ENCODE measurements at places on chromosomes 4 and X.
A peak's percentile ranks its signal among the peaks of the same experiment; 100 is the strongest.

- no peak for DNase-seq
These were observed 5.6 kb upstream of the KLHL2 start for GRCh38 chr4:165201806-165202205.

DNA sequence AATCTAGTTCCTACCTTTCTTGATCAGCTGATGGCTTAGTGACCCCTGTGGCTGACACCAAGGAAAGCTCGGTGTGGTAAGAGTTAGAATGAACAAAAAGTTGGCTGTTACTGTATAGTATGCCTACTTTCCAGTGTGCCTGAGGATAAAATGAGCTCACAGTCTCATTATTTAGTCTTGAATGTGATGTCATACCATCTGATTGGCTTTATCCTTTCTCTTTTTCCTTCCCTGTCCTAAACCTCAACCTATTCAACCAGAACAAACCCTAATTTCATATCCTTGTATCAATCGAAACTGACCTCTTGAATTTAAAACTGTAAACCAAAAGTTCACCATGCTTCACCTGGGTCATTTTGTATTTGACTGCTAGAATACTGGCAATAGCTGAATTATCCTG, 156.4 kb downstream of the PPARGC1A start:
- DNase-seq, result no peak

DNA sequence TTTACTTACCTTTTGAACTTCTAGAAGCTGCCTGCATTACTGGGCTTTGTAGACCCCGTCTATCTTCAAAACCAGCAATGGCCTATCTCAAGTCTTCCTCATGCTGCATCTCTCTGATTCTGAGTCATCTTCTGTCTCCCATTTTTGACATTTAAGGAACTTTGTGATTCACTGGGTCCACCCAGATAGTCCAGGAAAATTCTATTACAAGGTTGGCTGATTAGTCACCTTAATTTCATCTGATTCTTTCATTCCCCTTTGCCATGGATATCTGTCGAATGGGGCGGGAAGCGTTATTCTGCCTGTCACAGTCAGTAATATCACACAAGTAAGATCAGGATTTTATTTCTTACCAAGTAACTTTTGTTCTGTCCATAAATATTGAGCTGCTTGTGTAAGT, 618.0 kb downstream of the CCSER1 start:
- peak; percentile 8 for DNase-seq

- DNase-seq, result no peak
These were observed 2.1 kb downstream of the KDM6A start for GRCh38 chrX:44875185-44875489.

DNA sequence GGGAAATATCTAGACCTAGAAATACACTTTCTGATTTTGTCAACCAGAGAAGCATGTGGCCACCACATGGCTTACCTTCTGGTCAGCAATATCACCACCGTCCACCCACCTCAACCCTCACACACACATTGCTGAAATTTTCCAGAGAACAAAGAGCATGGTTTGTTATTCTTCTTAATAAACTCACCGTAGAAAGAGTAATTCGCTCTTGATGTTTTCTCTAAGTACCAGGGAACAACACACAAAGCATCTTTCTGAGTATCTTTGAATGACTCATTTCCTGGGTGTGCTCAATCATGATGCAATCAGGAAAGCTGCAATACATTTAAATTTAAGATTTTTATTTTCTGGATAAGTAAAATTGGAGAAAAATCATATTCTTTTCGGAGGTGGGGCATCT, 24.7 kb upstream of the LRAT start:
- DNase-seq, result no peak

- no peak for DNase-seq
These were observed 50.6 kb upstream of the PHOX2B start for GRCh38 chr4:41799126-41799525.

DNA sequence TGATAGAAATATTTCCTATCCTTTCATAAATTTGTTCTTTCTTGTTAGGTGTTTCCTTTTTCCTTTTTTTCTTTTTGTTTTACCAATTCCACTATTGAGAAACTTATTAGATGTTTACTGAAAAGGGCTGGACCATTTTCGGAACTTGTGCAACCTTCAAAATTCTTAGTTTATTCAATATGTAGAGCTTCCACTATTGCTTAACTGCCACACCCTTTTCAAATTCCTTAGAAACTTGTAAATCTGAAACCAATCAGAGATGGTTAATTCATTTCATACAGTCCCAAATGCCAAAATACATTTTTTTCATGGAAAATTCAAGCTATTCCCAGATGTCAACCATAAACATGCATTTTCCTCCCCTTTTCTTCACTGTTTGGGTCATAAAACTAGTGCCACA, 66.1 kb upstream of the SLC39A8 start:
- DNase-seq, result no peak

DNA sequence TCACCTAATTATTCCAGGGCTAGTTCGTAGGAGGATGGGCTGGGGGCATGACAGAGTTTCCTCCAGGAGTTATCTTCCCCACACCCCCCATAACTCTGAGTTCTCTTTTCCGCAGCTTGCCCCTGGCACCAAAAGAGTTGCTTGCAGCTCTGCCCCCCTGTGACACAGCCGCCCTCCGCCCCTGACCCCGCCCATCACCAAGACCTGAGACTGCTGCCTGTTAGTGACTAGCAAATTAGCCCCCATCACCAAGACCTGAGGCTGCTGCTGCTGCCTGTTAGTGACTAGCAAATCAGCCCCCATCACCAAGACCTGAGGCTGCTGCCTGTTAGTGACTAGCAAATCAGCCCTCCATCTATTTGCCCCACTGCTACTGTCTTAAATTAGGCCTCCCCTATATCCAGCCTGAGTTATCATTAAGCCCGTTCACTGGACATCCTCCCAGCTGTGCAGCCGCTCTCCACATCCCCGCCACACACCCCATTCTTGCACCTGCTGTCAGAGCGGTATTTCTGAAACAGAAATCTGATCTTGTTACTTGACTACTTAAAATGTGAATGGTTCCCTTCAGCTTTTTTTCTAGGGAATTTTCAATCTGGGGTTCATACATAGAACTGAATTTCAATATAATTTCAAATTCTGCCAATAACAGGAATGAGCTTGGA, 1.5 kb upstream of the PAPSS1 start:
- no peak for DNase-seq

DNA sequence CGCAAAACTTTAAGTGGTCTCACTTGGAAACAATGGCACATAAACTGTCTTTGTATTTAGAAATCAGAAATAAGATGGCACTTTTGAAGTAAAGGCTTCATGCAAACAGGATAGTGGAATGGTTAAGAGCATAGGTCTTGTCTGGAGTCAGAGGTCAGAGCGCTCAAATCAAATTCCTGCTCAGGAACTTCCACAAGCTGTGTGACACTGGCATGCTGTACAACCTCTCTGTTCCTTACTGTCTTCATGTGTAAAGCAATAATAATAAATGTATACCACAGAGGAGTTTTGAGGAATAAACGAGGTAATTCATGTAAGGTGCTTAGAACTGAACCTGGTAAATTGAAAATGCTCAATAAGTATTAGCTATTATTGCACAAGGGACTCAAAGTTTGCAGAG, 43.4 kb upstream of the ACSL4 start:
- no peak for DNase-seq

Data from H54 (cell line).